ENCODE measurements at places on chromosomes 13 and 19.

DNA sequence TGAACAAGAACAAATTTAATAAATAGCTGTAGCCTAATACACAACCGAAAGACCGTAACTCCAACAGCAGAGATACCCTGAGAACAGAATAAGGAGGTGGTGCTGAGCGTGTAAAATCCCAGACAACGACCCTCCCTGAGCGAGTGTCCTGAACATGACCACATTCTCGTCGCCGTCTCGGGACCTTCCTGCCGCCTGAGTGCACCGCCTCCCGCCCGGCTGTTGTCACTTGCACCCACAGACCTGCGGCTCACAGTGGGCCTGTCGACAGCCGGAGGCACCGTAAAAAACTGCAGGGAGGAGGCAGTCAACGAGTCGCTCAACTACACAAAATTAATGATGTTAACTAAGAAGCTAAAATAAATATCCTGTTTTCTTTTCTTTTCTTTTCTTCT is 35.8 kb upstream of the GRTP1 start:
- DNase-seq = no peak

- DNase-seq = no peak
These were observed 6.3 kb upstream of the DNAAF3 start for GRCh38 chr19:55172741-55173140.

- peak; percentile 84 for DNase-seq
These were observed 15.7 kb downstream of the STK11 start for GRCh38 chr19:1220976-1221903.

DNA sequence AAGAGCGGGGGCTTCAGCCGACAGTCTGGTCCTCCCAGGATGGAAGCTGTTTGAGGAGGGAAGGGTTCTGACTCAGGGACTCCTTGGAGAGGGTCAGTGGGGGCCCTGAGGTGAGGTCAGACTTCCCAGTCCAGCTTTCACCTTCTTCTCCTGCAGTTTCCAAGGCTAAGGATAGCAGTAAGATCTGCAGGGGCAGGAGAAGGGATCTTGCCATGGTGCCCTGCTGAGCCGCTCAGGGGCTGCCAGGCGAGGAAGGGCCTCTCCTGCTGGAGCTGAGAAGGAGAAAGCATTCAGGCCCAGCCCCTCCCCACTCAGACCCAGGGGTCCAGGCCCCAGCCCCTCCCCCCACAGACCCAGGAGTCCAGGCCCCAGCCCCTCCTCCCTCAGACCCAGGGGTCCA is 1.5 kb downstream of the KLK7 start:
- no peak for DNase-seq

DNA sequence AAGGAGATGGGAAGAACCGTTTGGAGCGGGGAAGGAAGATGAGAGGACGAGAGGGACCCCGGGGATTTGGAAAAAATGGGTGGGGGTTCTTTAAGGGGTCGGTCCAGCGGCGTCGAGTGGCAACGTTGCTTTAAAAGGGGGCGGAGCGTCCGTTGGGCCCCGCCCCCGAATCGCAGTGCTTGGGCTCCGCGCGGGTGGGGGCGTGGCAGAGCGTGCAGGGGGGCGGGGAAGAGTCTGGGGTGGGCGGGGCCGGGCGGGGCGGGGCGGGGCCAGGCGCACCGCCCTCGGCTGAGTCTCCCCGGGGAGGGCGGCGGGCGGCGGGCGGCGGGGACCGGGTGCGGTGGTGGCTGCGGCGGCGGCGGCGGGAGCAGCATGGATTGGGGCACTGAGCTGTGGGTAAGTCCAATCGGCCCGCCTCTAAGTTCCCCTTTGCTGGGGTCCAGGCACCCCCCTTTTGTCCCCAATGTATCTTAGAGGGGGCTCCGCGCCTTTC is at the start of gene TRIP10:
Gene TRIP10, plus strand, starts transcription at position 291 of the 493 bp plus-strand sequence. Its CDS starts 82 bp downstream, at position 373.
- peak; percentile 83 for DNase-seq

GRCh38 chr13:45678282-45678681 is 23.8 kb upstream of the CBY2 start:
- no peak for DNase-seq

DNA sequence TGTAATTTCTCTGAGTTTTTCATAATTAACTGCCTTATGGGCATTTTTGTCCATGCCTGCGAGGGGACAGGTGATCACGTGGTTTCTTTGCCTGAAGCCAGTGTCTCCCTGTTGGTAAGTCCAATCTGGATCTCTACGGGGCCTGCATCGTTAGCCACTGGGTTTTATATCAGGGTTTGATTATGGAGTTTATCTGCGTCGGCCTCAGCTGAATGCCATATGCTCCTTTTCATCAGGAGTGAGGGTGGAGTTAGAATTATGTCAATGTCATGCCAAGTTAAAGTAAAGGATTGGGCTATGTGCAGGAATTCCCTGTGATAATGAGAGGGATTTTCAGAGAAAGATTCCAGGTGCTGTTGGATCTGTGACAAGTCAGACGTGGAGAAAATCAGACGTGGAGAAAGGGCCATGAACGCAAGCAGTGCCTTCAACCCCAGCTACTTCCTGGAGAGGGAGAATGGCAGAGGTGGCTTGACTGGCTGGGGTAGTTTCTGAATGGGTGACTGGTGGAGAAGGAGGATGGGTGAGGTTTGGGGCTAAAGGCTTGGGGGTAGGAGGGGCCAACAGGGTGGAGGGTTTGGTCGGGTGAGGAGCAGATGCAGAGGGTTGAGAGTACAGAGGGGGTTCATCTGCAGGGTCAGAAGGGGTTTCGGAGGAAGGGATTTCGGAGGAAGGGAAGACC is 24.3 kb downstream of the TMEM255B start:
- no peak for DNase-seq

DNA sequence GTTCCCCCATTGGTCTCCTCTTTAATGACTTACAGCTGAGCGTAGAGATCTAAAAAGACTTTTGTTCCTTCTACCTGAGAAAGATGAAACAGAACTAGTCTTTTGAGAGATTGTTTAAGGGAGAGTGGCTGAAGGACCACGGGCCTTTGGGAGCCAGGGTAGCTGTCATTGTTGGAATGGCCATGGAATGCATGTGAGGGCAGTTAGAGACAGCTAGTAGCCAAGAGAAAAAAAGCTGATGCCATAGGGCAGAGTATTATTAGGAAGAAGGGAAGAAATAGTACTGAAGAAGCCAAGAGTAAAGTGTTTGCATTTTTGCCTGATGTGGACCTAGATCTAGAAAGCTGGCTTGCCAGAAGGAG is 5.6 kb downstream of the ZNF507 start:
- DNase-seq = no peak

- DNase-seq = peak; percentile 82
These were observed 1.1 kb downstream of the ISYNA1 start for GRCh38 chr19:18436671-18437490.

DNA sequence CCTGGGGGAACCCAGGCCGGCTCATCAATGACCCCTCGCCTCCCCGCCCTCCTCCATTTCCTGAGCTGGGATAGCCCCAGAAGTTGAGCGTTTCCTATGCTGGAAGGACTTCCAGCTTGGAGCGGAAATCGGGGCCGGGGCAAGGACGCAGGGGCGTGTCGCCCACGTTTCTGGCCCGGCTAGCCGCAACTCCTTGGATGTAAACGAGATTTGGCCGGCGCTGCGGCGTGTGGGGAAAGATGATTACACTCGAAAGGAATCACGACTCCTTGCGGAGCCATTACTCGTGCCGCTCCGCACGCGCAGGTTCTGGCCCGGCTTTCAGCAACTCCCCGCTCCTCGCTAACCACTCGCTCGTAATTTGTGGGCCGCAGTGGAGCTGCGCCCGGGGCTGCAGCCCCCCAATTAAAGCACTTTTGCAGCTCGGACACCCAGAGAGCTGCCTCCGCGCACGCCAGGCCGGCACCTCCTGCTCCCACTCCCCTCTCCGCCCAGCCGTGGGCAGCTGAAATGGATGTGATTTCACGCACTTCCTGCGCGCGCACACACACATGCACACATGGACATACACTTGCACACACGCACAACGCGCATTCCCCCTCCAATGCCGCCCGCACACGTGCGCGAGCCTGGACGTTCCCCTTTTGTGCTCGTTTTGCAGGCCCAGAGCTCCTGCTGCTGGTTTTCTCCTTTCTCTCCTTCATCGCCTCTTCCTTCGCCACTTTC is 15.7 kb downstream of the ZIC5 start:
- no peak for DNase-seq

GRCh38 chr19:17322854-17323253 is 11.8 kb downstream of the ANO8 start:
- DNase-seq = no peak

- no peak for DNase-seq
These were observed 26.9 kb downstream of the POU2F2 start for GRCh38 chr19:42105368-42105767.

DNA sequence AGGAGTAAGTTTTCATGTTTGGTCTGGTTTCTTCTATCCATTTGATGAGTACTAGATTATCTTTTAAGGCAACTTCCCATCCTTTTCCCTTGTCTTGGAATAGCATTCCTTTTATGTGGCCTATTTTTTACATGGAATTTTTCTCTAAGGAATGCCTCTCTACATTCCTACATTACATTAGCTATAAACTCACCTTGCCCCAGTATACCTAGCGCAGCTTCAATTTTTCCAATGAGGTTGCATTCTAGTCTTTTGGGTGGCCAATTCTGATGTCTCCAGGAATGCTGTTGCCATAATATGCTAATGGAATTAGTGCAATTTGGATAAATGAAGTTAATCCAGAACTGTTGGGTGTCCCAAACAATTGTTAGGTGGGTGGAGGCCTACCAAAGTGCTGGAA is 33.8 kb downstream of the KBTBD6 start:
- DNase-seq = no peak

GRCh38 chr13:50979187-50979586 is 69.6 kb downstream of the RNASEH2B start:
- no peak for DNase-seq

All from glutamatergic neuron (in vitro differentiated cells).